ENCODE measurements at places on chromosomes 4 and X. TPM values are rescaled to one million over a fixed set of nuclear protein-coding genes. Genes with fewer than 3 reads are reported as not detected.

DNA sequence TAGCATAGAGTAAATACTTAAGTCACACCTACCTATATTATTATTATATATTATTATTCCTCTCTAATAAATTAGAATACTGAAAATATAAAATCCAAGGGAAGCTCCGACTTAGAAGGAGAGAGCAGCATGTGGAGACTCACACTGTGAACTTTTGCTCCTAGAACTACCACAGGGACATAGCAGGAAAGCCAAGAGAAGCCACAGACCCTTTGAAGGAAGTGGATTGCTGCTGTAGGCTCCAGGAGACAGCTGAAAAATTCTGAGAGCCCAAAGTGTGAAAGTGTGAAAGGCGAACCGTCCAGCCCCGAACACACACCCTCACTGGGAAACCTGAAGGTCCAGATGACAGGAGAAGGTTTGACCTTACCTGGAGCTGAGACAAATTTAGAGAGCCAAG is 177.0 kb downstream of the FAM13A start:
- no peak for DNase-seq

DNA sequence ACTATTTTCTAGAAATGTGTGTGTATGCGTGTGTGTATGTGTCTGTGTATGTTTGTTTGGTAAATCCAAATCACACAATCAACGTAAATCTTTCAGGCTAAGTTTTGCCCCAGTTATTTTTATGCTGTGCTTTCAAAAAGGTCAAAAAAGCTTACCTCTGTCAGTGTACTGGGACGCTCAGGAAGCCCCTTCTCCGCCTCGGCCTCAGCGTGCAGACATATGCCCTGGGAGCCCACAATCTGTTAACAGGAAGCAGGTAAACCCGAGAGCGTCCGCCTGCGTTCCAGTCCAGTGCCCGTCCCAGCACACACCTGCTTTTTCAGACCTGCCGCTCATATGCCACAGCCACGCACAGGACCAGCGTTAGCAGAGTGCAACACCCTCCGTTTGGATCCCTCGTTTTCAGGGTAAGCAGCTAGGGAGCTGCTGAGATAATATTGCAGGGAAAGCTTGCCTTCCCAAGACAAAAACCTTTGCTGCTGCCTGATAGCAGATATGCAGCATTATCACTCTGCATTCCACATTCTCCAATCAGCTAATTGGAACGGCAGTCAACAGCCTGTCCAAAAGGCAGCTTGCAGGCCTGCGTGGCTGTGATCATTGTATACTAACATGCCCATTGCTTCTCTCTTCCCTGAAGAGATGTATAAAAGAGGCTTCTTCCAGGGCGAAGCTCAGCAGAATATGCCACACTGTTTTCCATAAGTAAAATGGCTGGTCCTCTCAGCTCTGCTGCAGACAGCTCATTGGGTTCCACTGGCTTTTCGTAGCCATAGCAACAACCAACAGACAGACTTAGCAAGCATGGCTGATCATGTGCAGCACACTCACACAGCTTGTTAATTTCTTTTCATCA is at the start of gene SORBS2:
Gene SORBS2 (minus strand): TSS at position 686 of the 856 bp plus-strand sequence. CDS start 121,623 bp downstream, outside the sequence.
- no peak for DNase-seq

DNA sequence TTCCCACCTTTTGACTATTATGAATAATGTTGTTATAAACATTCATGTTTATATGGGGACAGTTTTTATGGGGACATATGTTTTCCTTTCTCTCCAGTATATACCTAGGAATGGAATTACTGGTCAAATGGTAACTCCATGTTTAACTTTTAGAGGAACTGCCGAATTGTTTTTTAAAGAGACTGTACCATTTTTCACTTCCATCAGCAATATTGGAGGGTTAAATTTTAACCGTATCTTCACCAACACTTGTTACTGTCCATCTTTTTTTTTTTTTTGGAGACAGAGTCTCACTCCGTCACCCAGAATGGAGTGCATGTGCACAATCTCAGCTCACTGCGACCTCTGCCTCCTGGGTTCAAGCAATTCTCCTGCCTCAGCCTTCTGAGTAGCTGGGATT is 46.4 kb upstream of the PRPS1 start:
- DNase-seq, result no peak

DNA sequence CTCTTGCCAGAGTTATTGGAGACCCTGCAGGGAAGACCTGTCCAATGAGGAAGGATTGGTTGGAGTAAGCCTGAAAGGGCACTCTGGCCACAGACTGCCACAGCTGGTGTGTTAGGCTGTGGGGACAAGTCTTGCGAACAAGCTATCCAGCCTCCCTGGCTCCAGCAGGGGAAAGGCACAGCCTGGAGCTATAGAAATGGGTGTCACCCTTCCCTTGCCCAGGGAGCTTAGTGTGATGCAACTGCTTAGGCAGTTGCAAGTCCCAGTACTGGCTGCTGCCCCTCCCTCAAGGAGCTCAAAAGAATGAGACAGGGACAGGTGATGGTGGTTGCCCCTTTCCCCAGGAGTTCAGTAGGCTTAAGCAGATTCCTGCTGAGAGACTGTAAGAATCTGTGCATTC is 165.7 kb upstream of the CT83 start:
- DNase-seq, result no peak

- no peak for DNase-seq
Measured at GRCh38 chr4:78320349-78320935, 231.1 kb upstream of the ANXA3 start.

DNA sequence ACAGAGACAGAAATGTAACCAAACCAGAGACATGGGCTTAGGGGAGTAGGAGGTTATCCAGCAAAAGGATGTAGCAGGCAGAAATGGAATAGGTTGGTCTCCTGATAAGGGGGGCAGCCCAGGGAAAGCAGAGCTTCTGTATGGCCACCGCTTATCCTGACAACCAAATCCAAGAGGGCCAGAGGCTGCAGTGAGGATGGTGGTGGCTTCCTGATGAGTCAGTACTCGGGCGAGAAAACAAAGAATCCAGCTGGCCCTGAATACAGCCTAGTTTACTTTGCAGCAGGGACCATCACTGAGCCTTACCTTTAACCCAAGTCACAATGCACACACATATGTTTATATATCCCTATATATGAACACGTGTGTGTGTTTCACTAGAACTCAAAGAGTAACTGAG is 129.7 kb upstream of the FTHL17 start:
- no peak for DNase-seq

DNA sequence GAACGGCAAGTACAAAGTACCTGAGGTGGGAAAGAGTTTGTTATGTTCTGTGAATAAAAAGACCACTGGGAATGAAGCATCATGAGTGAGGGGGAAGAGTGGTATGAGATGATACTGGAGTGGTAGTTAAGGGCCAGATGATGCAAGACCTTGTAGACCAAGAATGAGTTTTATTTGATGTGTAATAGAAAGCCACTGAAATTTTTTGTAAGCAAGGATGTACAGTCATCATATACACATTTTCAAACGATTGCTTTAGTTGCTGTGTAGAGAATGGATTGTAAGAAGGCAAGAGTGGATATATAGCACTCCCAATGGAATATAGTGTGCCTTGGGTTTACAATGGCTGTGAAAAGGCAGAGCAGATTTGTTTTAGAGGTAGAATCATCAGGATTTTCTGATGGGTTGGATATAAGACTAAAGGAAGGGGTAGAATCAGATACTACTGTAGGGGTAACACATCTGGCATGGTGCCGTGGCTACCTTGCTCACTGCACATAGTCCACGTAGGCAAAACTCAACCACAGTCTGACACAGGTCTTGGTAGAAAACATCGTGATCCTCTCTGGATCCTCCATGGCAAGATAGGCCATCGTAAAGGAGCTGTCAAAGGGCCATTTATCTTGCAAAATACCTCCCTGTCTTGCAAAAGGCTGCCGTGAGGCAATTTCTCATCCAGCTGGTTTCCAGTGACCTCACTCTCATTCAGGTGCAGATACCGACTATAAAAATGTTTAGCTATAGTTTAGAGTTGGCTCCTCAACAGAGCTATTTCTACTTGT is 14.9 kb downstream of the TIFA start:
- DNase-seq, result no peak

DNA sequence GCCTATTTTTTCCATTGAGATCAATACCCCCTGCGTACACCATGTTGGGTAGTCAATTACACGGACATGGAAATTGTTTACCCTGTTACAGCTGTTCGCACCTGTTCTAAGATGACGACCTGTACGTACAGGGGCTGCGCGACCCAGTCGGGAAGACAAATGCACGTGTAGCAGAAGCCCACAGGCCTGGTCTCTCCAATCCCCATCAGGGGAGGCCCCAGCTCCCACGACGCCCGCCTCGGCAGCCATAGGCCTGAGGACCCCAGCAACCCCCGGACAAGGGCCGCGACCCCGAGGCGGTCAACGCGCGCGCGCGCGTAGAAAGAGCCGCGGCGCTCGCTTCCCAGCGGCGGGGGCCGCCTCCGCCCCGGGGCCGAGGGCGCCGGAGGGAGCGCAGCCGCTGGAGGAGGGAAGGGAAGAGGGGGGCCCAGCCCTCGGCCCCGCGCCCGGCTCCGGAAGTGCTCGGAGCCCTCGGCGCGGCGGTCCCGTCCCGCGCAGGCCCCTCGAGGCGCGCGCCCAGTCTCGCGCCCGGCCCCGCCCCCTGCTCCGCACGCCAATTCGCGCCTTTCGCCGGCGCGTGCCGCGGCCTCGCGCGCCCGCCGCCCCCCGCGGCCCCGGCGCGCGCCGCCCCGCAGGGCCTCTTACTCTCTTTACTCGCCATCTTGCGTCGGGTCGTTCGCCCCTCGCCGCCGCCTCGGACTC is 618 bp downstream of the RBBP7 start:
- peak; percentile 66 for DNase-seq

GRCh38 chrX:19212037-19212436 is 89.8 kb upstream of the ADGRG2 start:
- DNase-seq, result no peak

DNA sequence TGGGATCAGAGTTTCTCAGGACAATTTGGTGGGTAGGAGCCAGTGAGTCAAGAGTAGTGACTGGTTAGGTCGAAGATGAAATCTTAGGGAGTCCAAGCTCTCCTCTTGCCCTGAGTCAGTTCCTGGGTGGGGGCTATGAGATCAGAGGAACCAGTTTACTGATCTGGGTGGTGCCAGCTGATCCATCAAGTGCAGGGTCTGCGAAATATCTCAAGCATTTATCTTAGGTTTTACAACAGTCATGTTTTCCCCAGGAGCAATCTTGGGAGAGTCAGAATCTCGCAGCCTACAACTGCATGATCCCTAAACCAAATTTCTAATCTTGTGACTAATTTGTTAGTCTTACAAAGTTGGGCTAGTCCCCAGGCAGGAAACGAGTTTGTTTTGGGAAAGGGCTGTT is 1833.2 kb upstream of the PCDH7 start:
- no peak for DNase-seq

GRCh38 chrX:106707771-106708454 is 18.6 kb upstream of the RNF128 start:
- no peak for DNase-seq

DNA sequence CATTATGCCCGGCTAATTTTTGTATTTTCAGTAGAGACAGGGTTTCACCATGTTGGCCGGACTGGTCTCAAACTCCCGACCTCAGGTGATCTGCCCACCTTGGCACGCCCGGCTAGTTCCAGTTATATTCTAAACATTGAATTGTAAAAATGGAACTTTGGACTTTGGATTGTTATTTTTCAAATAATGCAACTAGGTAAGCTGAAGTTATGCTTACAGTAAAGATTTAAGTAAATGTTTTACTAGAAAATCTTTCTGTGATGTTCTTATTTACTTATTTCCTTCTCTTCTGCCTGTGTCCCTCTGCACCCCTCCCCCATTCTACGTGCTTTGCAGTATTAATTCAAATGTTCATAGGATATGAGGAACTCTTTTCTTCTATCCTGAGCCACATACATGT is 26.1 kb downstream of the GK start:
- DNase-seq, result no peak

DNA sequence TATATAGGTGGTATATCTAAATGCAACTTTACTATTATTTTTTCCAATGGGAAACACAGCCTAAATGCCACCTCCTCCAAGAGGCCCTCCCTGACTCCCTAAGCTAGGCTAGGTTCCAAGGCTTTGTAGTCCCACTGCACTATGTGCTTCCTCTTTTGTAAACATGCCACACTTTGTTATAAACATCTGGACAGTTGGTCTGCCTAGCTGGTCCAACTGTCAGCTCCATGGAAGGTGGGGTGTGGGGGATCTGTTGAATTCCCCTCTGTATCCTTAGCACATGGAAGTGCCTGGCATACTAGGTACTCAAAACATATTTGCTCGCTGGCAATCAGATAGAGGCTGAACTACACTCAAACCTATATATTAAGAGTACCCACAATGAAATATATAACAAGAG is 63.4 kb downstream of the SLC9A7 start:
- no peak for DNase-seq

DNA sequence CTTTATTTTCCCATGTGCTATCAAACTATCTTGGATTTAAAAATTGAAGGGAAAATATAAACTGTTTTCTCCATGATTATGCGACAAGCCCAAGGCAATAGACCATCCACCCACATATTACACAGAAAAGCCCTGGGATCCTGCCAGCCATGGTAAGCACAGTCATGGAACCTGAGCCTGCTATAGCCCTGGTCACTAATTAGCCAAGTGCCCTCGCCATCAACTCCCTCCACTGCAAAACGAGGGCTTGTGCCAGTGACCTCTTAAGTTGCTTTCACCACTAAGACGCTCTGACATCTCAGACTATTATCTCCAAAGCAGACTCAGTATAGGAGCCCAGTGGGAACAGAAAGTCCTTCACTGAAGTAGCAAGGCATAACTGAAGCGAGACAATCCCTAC is 69.2 kb downstream of the NLGN4X start:
- DNase-seq, result no peak

GRCh38 chr4:48340276-48340964 is 909 bp upstream of the SLAIN2 start:
- no peak for DNase-seq

- no peak for DNase-seq
Measured at GRCh38 chrX:154462396-154462795, 4.3 kb downstream of the PLXNA3 start.

- DNase-seq, result no peak
Measured at GRCh38 chr4:6834867-6835266, 52.3 kb downstream of the KIAA0232 start.

- DNase-seq, result no peak
Measured at GRCh38 chr4:21991050-21991449, 42.5 kb upstream of the KCNIP4 start.

GRCh38 chrX:47706575-47706974 is 47.6 kb upstream of the UXT start:
- no peak for DNase-seq

DNA sequence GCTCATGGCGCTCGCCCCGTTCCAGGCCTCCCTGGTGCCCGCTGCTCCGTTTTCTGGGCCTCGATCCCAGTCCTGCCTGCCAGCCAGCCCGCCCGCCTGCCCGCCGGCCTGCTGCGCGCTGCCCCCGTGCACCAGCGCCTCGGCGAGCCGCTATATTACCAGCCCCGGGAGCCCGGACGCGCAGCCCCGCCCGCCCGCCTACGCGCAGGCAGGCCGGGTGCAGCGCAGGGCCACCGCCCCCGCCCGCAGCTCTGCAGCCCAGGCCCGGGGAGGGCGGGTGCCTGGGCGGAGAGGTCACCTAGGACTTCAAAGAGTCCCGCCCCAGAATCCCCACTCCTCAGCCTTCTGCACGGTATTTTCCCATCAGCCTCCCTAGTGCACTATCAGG is at the start of gene MAOB:
Gene MAOB (minus strand): TSS at position 157 of the 388 bp plus-strand sequence. CDS start 151 bp downstream, at position 6.
- no peak for DNase-seq

- no peak for DNase-seq
Measured at GRCh38 chrX:107741404-107741790, 34.2 kb downstream of the TSC22D3 start.

The BEX3 gene
- total RNA-seq, result 9.2 TPM

The LRAT gene
- not detected for total RNA-seq

The NPY2R gene
- not detected for total RNA-seq

The UGT2B15 gene
- total RNA-seq, result not detected

The MYOZ2 gene
- not detected for total RNA-seq

The IL21 gene
- 0.09 TPM for total RNA-seq

The RPA4 gene
- 0.52 TPM for total RNA-seq

The NR0B1 gene
- total RNA-seq, result not detected

The CD38 gene
- total RNA-seq, result 151 TPM

The CXCL6 gene
- not detected for total RNA-seq

All from activated CD8-positive, alpha-beta memory T cell treated with anti-CD3 and anti-CD28 coated beads, Interleukin-2, amount 10 ng/mL, durations not matched to agents 7 days and 5 days (primary cell).